NCI-H2081 (cell line): ENCODE measurements at places on chromosomes 5 and 9.

DNA sequence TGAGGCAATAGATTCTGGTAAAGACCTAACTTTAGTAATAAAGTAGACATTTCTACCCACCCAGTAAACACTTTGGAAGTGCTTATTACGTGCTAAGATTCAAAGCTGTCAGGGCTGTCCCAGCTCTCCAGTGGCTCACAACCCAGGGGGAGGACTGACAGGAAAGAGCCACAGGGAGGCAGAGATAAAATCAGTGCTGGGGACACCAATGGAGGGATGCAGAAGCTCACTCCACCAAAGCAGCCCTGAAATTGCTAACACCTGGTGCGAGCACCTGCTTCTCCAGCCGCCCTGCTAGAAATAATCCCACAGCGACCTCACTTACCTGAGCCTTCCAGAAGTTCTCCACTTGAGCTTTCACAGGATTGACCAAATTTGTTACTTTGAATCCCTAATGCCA is 501.0 kb downstream of the BNC2 start:
- no peak for DNase-seq

DNA sequence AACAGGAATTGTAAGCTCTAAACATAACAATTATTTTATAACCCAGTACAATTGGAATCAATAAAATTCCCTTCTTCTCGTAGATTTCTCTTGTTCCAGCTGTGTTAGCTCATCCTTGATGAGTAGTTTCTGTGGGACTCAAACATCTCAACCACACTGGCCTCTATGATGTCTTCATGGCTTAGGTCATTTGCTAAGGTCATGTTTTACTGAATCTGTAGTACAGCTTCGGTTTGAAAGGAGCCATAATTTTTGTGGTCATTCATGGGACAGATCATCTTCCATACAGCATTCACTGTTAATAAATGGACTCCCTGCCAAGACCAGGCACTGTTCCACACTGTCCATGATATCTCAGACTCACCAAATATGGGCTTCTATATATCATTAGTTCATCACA is 369.0 kb upstream of the RFX3 start:
- no peak for DNase-seq

GRCh38 chr5:169751490-169751889 is 114.4 kb downstream of the DOCK2 start:
- no peak for DNase-seq

DNA sequence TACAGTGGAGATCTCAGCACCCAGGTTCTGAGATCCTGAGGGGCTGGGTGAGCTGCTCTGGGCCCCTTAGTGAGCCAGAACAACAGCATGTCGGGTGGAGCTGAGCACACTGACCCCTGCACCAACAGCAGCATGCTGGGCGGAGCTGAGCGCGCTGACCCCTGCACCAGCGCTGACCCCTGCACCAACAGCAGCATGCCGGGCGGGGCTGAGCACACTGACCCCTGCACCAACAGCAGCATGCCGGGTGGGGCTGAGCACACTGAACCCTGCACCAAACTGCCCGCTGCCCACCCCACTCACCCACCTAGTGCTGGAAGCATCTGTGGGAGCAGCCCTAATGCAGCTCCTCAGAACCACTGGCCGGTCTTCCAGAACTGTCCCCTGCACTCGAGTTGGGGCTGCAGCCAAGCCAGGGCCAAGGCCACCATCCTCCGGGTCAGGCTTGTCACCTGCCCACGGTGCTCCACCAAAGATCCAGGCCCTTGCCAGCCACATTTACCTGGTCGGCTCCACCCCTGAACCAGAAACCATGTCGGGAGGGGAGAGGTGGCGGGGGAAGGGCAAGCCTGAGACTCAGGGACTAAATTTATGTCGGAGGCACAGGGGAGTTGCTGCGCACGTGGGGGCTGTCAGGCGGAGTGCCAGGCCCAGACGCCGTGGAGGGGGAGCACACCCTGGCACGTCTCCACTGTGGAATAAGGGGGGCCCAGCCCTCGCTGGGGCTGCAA is 80.3 kb downstream of the ADAMTS2 start:
- no peak for DNase-seq

DNA sequence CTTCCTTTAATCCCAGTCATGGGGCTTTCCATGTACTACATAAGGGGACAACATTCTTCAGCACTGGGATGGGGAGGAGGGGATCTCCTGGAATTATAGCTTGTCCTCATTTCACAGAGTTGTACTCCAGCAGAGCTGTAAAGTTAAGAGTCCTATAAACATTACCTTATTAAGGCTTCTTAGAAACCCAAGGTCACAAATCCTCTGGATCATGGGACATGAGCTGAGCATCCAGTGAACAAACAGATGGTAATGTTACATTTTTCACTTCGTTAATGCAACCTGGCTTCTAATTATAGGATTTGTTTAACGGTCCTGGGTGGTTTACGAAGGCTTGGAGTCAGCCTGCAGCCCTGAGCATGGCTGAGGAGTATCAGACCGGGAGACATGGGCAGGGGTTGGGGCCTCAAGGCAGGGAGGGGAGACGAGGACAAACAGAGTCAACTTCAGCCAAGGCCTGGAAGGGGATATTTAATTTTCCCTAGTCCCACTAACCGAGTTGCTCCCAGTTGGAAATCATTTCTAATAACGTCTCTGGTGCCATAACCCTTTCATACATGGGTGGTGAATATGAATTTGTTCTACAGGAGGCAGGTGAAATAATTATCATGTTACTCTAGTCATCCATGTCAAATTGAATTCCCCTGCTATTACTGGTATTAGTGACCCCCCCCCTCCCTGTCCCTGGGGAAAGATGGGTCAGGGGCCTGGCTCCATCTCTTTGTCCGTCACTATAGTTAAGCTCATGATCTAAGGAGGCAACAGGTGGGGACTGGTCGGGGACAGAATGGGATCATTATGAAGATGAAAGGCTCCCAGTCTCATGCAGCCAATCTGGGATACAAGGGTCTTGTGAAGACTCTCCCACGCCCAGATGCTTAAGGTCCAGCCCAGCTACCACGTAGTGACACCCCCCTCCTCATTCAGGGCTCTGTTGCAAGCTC is 10.7 kb upstream of the IL17B start:
- no peak for DNase-seq

- DNase-seq = no peak
Measured at GRCh38 chr9:88998503-88998902, 7.2 kb downstream of the S1PR3 start.

GRCh38 chr5:150641006-150641570 is 628 bp downstream of the SYNPO start:
- no peak for DNase-seq

DNA sequence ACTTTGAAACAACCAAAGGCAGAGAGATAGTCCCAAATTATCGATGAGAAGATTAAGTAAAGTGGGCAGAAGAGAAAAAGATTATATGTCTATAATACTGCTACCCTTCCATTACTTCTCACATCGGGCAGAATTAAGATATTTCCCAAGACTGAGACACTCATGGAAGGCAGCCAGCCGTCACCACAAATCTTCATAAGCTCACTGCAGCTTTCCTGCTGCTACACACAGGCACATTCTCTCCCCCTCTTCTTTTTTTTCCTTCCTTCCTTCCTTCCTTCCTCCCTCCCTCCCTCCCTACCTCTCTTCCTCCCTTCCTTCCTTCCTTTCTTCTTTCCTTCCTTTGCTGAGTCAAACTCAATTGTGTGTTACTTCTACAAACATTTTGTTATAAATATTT is 58.7 kb upstream of the SPATA31C2 start:
- DNase-seq = no peak

- no peak for DNase-seq
Measured at GRCh38 chr5:130213607-130214006, 309.3 kb downstream of the CHSY3 start.

GRCh38 chr5:78501411-78502352 is 141.3 kb downstream of the SCAMP1 start:
- DNase-seq = no peak

DNA sequence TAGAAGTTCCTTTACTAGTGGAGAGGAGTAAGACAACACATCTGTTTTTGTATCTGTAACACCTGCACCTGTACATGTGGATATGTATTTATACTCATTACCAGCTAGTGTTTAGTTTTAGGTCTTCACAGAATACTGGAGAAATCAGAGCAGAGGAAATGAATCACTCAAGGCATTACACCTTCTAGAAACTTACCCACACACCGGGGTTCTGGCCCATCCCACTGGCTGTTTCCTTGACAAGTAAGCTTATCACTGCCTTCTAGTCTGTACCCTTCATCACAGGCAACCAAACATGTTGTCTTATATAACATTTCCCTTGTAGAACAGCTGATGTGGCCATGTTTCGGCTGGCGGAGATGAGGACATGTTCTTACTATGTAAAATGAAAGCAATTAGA is 76.7 kb downstream of the SVEP1 start:
- DNase-seq = no peak

GRCh38 chr9:127647451-127647850 is 35.4 kb downstream of the STXBP1 start:
- no peak for DNase-seq

GRCh38 chr5:163190283-163190682 is 247.1 kb upstream of the CCNG1 start:
- no peak for DNase-seq

DNA sequence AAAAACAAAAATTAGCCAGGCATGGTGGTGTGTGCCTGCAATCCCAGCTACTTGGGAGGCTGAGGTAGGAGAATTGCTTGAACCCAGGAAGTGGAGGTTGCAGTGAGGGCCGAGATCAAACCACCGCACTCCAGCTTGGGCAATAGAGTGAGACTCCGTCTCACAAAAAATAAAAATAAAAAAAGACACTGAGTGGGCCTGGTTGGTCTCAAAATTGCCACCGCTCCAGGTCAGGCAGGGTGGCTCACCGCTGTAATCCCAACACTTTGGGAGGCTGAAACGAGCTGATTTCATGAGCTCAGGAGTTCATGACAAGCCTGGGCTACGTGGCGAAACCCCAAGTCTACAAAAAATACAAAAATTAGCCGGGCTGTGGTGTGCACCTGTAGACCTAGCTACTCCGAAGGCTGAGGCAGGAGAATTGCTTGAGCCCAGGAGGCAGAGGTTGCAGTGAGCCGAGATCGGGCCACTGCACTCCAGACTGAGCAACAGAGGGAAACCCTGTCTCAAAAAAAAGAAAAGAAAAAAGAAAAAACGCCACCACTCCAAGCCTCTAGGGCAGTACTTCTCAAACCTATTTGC is 1.8 kb downstream of the STK10 start:
- DNase-seq = no peak

GRCh38 chr5:129616517-129616916 is 131.4 kb upstream of the MINAR2 start:
- DNase-seq = no peak

DNA sequence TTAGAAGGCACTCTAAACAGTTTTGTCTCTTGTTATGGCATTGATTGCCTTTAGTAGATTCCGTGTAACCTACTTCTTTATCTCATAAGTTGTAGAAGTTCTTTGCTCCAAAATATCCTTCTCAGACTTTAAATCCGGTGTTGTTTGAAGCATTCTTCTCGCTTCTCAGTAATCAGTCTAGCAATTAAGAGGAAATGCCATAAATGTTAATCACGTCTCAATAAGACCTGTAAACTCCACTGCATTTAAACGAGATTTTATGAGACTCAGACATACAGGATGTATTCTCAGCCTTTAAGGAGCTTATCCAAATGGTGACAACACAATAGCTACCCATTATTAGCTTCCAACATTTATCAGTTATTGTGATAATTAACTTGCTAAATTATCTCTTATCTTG is 7.7 kb upstream of the C5 start:
- DNase-seq = no peak

- no peak for DNase-seq
Measured at GRCh38 chr9:134837529-134837928, 43.1 kb upstream of the FCN2 start.

GRCh38 chr5:179343719-179344430 is 1.4 kb downstream of the ADAMTS2 start:
- DNase-seq = no peak

GRCh38 chr5:89407054-89407453 is 524.1 kb upstream of the MEF2C start:
- DNase-seq = no peak

DNA sequence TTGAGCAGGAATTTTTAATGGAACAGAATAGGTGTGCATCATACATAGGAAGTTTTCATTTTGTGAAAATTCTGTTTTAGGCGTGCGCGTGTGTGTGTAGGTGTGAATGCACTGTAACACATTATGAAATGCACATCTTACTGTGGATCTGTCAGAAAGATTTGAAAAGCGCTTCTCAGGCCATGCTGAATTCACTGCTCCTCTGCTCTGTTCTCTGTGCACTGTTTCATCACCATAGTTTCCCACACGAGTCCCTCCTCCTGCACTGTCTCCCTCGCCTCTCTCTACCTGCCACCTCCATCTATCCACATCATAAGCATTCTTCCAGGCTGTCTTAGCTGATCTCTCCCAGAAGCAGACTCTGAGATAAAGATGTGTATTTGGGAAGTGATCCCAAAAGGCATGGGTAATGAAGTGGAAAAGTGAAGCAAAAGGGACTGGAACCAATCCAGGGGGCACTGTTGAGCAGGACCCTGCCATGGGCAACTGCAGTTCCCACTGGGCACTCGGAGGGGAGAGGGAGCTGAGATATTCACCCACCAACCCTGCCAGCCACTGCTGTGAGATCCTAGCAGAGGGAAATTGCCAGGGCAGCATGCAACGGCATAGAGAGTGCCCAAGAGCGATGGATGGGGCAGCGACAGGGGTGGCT is 65.9 kb downstream of the GABBR2 start:
- no peak for DNase-seq

GRCh38 chr5:67997892-67998457 is 217.6 kb upstream of the PIK3R1 start:
- no peak for DNase-seq

DNA sequence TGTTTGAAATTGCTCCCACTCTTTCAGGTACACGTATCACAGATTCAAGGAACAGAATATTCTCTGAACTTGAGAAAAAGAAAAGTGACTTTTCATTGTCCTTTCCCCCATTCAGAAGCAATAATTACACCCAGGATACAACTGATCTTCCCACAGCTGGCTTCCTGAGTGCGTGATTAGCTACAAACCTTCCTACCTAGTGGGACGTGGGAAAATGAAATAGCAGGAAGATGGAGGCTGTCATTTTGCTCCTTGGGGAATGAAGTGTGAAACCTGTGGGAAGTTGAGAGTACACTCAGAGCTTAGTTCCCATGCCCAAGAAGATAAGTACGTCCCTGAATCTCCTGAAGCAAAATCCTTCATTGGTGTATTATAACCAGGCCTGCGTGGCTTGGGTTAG is 2.6 kb downstream of the TAS2R1 start:
- DNase-seq = no peak

- no peak for DNase-seq
Measured at GRCh38 chr5:139342423-139342723, 719 bp downstream of the PAIP2 start.

DNA sequence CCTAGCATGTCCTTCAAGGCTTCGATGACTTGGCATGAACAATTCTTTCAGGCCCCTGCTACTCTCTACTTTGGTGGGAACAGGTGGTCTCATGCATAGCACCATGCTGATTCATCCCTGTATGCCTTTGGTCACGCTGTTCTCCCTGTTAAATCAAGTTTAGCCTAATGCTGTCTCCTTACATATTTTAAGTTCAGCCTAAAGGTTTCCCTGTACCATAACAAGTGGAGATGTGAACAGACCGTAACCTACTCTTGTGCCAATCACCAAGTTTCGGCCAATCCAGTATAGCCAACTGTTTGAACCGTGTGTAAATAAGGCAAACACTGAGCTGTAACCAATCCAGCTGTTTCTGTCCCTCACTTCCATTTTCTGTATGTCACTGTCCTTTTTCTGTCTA is 8.0 kb downstream of the GAS1 start:
- DNase-seq = no peak

- no peak for DNase-seq
Measured at GRCh38 chr9:91433180-91433579, 9.5 kb upstream of the NFIL3 start.

- no peak for DNase-seq
Measured at GRCh38 chr5:1330847-1331831, 13.8 kb downstream of the CLPTM1L start.
